Esophagus muscularis mucosa (tissue), 4 donors: ENCODE measurements at places on chromosomes 5 and 9. TPM values are rescaled to one million over a fixed set of nuclear protein-coding genes. Genes with fewer than 3 reads are reported as not detected.

Gene FOXD4L3
- not detected for total RNA-seq

DNA sequence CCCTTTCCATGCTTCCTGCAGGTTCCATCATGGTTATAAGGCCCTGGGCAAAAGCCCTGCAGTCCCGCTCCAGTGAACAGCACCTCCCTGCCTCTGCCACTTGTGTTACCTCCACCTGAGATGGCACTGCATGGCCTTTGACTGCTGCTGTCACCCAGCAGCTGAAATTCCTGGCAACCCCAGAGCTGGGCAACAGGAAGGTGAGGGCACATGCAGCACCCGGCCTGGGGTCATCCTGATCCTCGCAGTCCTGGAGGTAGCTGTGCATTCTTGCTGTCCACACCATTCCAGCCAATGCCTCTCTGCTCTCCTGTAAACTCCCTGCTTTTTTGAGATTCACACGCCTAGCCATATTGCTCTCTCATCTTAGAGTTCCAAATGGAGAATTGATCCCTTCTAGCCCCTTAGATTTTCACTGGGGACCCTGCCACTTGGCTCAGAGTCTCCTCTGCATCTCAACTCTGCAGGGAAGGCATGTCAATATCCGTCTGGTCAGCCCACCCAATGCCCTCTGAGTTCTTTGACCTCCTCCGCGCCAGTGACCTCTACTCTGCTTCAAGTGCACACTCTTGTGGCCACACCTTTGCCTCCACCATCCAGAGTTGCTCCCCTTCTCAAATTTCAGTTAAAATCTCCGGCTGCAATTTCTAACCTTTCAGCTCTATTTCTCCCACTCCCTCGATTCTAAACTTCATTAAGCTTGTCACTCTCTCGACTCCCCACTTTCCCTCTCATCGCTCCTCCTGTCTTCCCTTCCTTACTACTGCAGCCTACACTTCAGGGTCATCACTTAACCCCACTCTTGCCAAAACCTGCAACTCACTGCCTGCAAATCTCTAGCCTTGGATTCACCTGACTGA is 93.4 kb downstream of the ANKH start:
- no peak for DNase-seq

DNA sequence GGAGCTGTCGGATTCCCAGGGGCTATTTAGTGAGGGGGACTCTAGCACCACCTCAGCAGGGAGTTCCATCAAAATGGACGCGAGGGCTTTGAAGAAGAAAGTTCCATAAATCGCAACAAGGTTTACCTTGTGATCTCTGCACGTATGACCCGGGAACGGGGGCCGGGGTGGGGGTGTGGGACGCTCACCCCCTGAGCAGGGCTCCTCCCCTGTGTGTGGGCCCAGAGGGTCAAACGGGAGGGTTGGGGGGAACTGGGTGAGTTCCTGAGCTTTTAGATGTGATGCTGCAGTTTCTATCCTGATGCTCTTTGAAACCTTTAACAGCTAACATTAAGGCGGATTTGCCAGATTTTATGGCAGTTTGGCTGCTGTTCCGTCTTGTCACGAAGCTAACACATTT is 18.9 kb upstream of the LRRC14B start:
- DNase-seq, result no peak

- DNase-seq, result no peak
Observed at GRCh38 chr5:89060768-89061167, 177.8 kb upstream of the MEF2C start.

Gene ECM2
- total RNA-seq, result 8.1 TPM
